Naive thymus-derived CD4-positive, alpha-beta T cell (primary cell): ENCODE measurements at places on chromosomes 13 and 19.
A peak's percentile ranks its signal among the peaks of the same experiment; 100 is the strongest.

DNA sequence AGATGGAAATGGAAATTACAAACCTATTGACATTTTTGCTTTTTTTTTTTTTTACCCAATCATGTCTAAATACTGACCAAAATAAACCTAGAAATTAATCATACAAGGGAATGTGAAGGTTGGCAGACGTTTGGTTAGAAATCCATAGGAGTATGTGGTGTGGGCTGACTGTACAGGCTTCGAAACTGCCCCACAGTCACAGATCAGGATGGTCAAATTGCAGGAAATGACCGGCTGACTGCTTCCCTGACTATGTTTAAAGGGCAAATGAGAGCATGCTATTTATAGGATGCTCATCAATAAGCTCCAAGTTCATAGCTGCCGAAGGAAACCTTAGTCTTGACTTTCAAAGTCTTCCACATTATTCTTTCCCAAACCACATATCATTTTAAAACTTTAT, 118.4 kb downstream of the COG6 start:
- H3K36me3 ChIP-seq, result no peaks in the 10 kb centered on the region
- H3K4me1 ChIP-seq, result peaks cover 10% of the 10 kb centered on the region
- no peak overlapping the region for H3K27ac ChIP-seq
- no peak for DNase-seq
- H3K27me3 ChIP-seq, result no peaks in the 10 kb centered on the region

- no peak overlapping the region for H3K4me3 ChIP-seq
- no peak overlapping the region for H3K27ac ChIP-seq
- H3K36me3 ChIP-seq, result no peaks in the 10 kb centered on the region
- H3K27me3 ChIP-seq, result no peaks in the 10 kb centered on the region
- no peaks in the 10 kb centered on the region for H3K4me1 ChIP-seq
Measured at GRCh38 chr13:40102854-40103253, 447.4 kb downstream of the COG6 start.

GRCh38 chr19:36719687-36720556, 32.5 kb downstream of the ZNF567 start:
- H3K4me1 ChIP-seq, result no peaks in the 10 kb centered on the region
- H3K36me3 ChIP-seq, result peaks cover 48% of the 10 kb centered on the region
- H3K4me3 ChIP-seq, result peak overlapping the region; percentile 11
- no peaks in the 10 kb centered on the region for H3K27me3 ChIP-seq
- no peak overlapping the region for H3K27ac ChIP-seq

DNA sequence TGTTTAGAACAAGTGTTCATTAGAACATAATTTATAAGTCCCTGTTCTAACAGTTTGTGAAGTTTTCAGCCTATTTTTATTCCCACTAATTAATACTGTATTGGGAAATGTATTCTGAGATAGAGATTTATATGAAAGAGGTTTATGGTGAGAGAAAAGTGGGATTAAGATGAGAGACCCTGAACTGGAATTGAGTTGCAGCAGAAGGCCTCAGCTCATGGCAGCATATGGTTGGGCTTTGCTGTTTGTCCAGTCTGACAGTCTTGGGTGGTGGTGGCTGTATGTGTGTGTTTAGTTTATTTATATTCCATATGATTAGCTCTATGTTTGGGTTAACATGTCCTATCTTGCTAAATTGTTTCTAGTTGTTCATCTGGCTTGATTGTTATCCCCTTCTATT, 575.1 kb downstream of the SLITRK5 start:
- no peak for DNase-seq
- no peaks in the 10 kb centered on the region for H3K36me3 ChIP-seq
- H3K27ac ChIP-seq, result no peak overlapping the region

DNA sequence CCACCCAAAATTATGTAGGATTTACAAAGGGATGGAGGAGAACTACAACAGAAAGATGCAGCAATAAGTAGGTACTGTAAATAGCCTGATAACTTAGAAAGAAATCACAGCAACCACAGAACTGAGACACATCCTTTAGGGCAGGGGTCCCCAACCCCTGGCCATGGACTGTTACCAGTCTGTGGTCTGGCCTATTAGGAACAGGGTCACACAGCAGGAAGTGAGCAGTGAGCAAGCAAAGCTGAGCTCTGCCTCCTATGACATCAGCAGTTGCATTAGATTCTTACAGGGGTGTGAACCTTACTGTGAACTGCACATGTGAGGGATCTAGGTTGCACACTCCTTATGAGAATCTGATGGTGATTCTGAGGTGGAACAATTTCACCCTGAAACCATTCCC, 997.6 kb downstream of the DIAPH3 start:
- no peaks in the 10 kb centered on the region for H3K27me3 ChIP-seq
- DNase-seq, result no peak
- H3K36me3 ChIP-seq, result no peaks in the 10 kb centered on the region
- H3K27ac ChIP-seq, result no peak overlapping the region
- H3K4me1 ChIP-seq, result no peaks in the 10 kb centered on the region

DNA sequence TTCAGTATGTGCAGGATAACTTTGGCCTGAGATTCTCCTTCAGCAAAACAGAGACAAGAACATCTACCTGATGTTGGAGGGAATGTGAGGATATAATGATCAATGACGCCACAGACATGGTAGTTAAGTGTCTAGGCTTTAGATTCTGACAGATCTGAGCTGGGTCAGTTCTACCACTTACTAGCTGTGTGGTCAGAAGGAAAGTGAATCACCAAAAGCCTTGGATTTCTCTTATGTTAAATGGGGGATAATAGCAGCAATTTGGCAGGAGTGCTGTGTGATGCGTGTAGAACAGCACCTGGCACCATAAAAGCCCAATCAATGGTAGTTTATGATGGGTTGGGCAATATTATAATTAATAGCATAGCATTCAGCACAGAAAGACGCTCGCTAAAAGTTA, 41.7 kb downstream of the RXFP2 start:
- no peaks in the 10 kb centered on the region for H3K4me1 ChIP-seq
- H3K4me3 ChIP-seq, result no peak overlapping the region
- no peaks in the 10 kb centered on the region for H3K36me3 ChIP-seq
- no peak overlapping the region for H3K27ac ChIP-seq

DNA sequence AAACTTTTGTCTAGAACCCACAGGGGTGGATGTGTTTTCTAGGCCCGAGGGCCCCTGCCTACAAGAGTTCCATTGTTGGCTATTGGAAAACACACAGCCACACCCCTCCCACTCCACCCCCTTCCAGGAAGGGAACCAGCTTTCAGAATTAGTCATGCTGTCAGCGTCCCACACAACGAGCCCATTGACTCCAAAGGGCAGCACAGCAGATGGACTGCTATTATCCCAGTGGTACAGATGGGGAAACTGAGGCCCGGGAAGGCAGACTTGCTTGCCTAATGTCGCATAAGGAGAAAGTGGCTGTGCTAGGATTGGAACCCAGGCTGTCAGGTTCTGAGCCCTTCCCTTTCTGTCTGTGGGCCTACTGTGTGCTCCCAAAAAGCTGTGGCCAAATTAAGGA, 8.1 kb upstream of the FXYD3 start:
- H3K4me1 ChIP-seq, result no peaks in the 10 kb centered on the region
- H3K36me3 ChIP-seq, result no peaks in the 10 kb centered on the region
- no peak overlapping the region for H3K27ac ChIP-seq

- H3K4me3 ChIP-seq, result no peak overlapping the region
- no peaks in the 10 kb centered on the region for H3K4me1 ChIP-seq
- H3K36me3 ChIP-seq, result no peaks in the 10 kb centered on the region
- no peaks in the 10 kb centered on the region for H3K27me3 ChIP-seq
Measured at GRCh38 chr13:110258876-110259631, 47.9 kb downstream of the COL4A1 start.

DNA sequence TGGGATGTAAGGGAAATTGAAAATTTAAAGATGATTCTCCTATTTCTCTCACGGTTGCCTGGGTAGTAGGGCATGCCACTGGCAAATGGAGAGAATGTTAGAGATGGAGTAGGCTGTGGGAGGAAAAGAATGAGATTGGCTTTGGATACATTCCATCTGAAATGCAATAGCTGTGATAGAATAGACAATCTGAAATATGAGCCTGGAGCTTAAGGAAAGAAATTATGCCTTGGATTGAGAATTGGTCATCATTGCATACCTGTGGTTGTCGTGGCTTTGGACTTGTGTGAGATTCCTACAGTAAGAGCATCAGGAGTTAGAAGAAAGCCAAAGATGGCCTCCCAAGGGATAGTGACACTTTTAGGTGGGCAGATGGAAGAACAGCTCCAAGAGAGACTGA, 305.1 kb upstream of the SLC10A2 start:
- no peak overlapping the region for H3K4me3 ChIP-seq
- H3K27ac ChIP-seq, result no peak overlapping the region
- no peaks in the 10 kb centered on the region for H3K27me3 ChIP-seq
- no peaks in the 10 kb centered on the region for H3K4me1 ChIP-seq
- no peaks in the 10 kb centered on the region for H3K36me3 ChIP-seq

- peaks cover 13% of the 10 kb centered on the region for H3K4me1 ChIP-seq
- H3K27ac ChIP-seq, result no peak overlapping the region
- no peak for DNase-seq
- H3K4me3 ChIP-seq, result no peak overlapping the region
Measured at GRCh38 chr13:99013951-99014350, 36.1 kb upstream of the DOCK9 start.

- DNase-seq, result no peak
- H3K4me3 ChIP-seq, result no peak overlapping the region
- no peaks in the 10 kb centered on the region for H3K36me3 ChIP-seq
- no peaks in the 10 kb centered on the region for H3K27me3 ChIP-seq
- H3K4me1 ChIP-seq, result no peaks in the 10 kb centered on the region
Measured at GRCh38 chr13:111846391-111847159, 220.4 kb upstream of the SOX1 start.

- H3K27ac ChIP-seq, result no peak overlapping the region
- no peak overlapping the region for H3K4me3 ChIP-seq
- DNase-seq, result no peak
- no peaks in the 10 kb centered on the region for H3K27me3 ChIP-seq
- H3K4me1 ChIP-seq, result no peaks in the 10 kb centered on the region
Measured at GRCh38 chr19:55697069-55697440, 22.0 kb downstream of the EPN1 start.
